OCI-LY7 (cell line): ENCODE measurements at places on chromosomes 2 and 18. TPM values are rescaled to one million over a fixed set of nuclear protein-coding genes. Genes with fewer than 3 reads are reported as not detected.

- no peak for DNase-seq
Measured at GRCh38 chr2:114424699-114425098, 17.7 kb upstream of the DPP10 start.

DNA sequence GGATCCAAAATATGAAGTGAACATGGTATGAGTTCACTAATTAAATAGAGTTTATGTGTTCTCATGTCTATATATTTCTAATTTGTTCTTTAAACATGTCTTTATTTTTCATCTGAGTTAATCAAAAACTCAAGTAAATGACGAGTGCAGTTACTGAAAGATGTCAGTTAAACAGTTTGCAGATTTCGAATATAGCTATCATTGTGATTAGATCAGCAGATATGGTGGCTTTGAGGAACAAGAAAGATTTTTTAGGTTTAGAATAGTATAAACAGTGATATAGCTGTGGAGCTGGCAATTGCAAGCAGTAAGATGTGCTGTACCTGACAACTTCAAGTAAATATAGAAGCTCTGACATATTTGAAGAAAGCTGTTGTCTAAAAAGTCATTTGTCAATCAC is 49.7 kb downstream of the TANK start:
- no peak for DNase-seq

DNA sequence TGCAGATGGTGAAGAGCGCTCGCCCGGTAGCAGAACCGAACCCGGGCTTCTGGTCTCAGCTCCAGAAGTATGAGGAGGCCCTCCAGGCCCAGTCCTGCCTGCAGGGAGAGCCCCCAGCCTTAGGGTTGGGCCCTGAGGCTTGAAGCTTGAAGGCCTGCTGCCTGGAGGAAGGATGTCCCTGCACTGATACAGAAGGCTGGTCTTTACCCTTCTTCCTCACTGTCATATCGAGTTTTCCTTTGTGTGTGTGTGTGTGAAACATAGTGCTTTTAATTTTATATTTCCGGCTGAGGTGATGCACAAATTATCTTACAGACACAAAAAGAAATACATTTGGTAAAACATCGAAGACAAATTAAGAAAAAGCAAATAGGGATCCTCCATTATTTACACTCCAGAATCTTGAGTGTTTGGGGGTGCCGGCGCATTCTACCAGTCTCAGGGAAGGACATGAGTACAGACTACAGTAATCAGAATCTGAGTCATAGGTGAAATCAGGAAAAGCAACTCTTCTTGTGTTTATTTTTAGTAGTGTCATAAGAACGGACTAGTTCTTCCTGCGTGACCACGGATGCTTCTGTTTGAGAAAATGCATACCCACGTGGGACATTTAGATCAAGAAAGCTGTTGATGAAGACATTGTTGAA is 1.3 kb downstream of the DUSP28 start:
- peak; percentile 43 for DNase-seq

The GGCX gene
- total RNA-seq = 32.5 and 32.8 TPM in 2 replicates

DNA sequence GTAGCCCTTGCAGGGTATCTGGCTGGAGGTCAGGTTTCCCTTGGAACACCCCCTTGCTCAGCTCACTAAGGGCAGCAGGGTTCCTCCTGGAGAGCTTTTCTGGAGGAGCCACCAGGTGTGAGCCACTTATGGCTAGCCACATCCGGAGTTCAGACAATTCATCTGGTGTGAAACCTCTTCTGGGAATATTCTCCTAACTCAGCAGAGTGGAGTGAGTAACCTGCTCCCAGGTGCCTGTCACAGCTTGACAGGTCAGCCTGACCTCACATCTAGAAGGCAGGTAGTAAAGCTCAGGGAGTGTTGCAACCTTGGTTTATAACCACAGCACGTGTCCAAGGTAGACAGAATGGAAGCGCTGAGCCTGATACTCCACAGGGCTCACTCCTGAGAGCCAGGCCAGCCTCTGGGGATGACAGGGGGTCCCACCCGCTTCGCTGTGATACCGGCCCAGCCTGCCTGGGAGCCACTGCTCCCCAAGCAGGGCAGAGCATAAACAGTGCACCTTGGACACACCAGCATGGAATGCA is 62.6 kb upstream of the TGFA start:
- DNase-seq = no peak
